ENCODE measurements at places on chromosomes 16 and 17.

- H3K27me3 ChIP-seq = no peaks in the 10 kb centered on the region
- no peak for DNase-seq
- no peaks in the 10 kb centered on the region for H3K36me3 ChIP-seq
- no peak overlapping the region for H3K4me3 ChIP-seq
Measured at GRCh38 chr16:74568961-74569631, 37.8 kb downstream of the GLG1 start.

GRCh38 chr17:57444682-57445450 lies 188.5 kb downstream of the MSI2 start:
- no peak overlapping the region for H3K4me3 ChIP-seq
- H3K27me3 ChIP-seq = no peaks in the 10 kb centered on the region
- DNase-seq = no peak
- H3K4me1 ChIP-seq = peaks cover 76% of the 10 kb centered on the region
- H3K36me3 ChIP-seq = peaks cover 3% of the 10 kb centered on the region

- H3K4me3 ChIP-seq = no peak overlapping the region
- H3K27me3 ChIP-seq = no peaks in the 10 kb centered on the region
- no peak overlapping the region for H3K27ac ChIP-seq
- H3K4me1 ChIP-seq = no peaks in the 10 kb centered on the region
- H3K36me3 ChIP-seq = no peaks in the 10 kb centered on the region
Measured at GRCh38 chr16:9054460-9054859, 37.0 kb upstream of the HAPSTR1 start.

- H3K4me3 ChIP-seq = no peak overlapping the region
- no peak for DNase-seq
- no peak overlapping the region for H3K27ac ChIP-seq
- H3K36me3 ChIP-seq = peaks cover 3% of the 10 kb centered on the region
Measured at GRCh38 chr16:84471316-84471715, 33.1 kb downstream of the MEAK7 start.

GRCh38 chr17:59337741-59338299 lies 6.4 kb downstream of the YPEL2 start:
- H3K36me3 ChIP-seq = no peaks in the 10 kb centered on the region
- DNase-seq = no peak
- H3K4me3 ChIP-seq = no peak overlapping the region
- H3K27ac ChIP-seq = no peak overlapping the region

Data from spinal cord (tissue), 10 donors.